ENCODE measurements at places on chromosomes 1 and 21.

DNA sequence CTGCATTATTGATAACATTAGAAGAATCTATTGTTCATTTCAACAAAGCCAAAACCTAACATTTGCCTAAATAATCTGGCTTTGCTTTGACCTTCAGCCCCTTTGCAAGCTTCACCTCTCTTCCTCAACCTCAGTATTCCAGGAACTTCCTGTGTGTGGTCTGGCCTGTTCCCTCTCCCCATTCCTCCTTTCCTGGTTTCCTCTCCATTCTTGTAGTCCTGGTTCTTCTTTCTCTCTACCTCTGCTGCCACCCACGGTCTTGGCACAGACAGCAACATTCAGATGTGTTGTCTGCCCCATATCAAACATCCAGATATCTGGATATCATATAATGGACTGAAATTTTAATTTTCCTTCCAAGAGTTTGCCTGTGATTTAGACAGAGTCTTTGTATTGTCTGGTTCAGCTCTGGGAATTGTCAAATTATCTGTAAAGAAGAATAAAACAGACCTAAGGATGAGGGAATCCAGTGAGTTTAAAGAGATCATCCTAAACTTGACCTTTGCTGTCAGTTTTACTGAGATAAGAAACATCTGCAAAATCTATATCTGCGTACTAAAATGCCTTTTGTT lies 148.1 kb upstream of the KCTD3 start:
- DNase-seq, result no peak

DNA sequence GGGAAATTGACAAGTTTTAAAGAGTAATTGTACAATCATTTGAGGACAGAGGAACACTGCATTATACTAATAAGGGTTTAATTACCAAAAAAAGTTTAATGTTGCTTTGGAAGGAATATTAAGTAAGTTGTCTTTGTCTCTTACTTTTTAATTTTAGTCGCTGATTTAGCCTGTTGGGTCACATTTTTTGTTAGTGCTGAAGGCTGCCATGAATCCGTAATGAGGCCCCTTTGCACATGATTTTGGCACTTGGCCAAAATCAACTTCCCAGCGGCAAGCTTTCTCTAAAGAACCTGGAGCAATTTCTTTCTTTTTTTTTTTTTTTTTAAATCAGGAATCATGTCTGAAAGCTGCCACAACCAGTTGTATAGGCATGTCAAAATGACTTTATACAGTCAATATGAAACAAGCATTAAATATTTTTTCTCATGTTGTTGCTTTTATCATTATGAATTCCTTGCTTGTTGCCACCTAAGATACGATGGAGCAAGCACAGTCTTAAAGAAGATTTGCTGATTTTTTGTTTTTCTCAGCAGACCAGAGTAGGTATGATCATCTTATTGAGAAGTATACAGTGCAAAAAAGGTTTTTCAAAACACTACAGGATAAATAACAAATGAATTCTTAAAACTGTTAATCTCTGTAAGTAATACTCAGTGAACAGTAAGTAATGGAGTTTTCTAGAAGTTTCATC lies 690.4 kb downstream of the USP25 start:
- peak; percentile 8 for DNase-seq

DNA sequence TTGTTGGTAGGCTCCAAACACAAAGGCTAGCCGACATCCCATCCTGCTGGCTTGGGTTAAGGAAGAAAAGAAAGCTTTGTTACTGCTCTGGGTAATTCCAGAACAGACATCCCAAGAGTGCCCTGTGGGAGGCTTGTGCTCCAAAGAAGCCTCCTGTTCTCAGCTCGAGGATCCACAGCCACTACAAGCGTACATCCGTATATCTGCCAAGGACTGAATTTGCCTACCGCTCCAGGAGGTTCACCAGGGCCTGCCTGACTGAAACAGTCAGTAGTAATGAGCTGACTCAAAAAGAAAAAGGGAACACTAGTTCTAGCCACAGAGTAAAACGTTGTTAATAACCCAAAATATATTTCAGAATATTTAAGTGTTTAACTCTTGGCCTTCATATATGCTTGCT lies 24.8 kb upstream of the MUTYH start:
- DNase-seq, result no peak

DNA sequence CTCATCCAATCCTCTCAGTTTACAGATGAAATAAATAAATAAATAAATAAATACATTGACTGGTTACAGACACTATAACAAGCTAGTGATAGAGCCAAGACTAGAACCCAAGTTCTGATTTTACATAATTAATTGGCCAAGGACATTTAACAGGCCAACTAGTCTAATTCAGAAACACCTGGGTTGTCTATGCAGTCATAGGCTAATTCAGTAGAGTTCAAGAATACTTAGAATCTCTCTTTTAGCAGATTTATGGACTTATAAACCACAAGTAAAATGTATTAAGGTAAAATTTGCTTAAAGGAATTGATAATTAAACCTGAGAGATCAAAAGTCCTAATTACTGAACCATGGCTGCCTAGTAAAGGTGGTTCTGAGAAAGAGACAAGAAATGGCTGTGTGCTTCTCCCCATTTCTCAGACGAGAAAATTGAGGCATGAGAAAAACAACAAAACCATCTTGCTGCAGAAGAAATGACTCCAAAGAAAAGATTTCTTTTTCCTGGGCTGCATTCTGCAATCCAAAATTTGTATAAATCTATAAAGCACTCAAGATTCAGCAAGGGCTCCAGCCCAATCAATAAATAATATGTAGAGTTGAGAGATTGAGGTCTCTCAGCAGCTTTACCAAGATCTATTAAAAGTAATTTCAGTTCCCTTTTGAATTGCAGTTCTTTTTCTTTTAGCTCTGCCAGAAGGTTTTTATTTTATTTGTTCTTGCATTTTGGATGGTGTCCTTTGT lies 98.3 kb downstream of the DUSP10 start:
- no peak for DNase-seq

DNA sequence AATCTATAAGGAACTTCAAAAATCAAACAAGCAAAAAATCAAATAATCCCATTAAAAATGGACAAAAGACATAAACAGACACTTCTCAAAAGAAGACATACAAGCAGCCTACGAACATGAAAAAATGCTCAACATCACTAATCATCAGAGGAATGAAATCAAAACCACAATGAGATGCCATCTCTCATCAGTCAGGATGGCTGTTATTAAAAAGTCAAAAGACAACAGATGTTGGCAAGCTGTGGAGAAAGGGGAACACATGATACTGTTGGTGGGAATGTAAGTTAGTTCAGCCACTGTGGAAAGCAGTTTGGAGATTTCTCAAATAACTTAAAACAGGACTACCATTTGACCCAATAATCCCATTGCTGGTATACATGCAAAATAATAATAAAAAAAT lies 226.4 kb downstream of the S1PR1 start:
- no peak for DNase-seq

- DNase-seq, result no peak
Observed at GRCh38 chr21:33505833-33506232, 14.3 kb upstream of the DNAJC28 start.

GRCh38 chr1:48576565-48576964 lies 104.6 kb upstream of the SPATA6 start:
- no peak for DNase-seq

- no peak for DNase-seq
Observed at GRCh38 chr1:211635597-211636205, 39.7 kb downstream of the NEK2 start.

DNA sequence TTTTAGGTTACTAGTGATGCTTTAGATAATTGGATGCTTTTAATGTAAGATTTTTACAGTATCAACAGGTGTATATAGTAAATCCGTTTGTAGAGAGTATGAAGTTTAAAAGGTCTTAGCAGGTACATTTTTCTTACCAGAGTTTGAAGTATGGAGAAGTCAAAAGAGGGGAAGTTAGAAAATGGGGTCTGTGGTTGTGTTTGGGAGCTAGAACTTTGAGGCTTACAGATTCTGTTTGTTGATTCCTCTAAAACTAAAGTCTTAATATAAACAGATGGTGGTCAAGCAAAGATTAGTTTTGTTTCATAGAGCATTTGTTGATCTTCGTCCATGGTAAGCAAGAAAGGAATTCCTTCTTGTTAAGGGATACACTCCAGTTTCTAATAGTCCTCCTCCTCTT lies 35.8 kb downstream of the CDC42 start:
- no peak for DNase-seq

- DNase-seq, result no peak
Observed at GRCh38 chr1:189499736-189500135, 977.9 kb downstream of the BRINP3 start.

- DNase-seq, result peak; percentile 9
Observed at GRCh38 chr1:221268295-221268694, 389.1 kb downstream of the HLX start.

- peak; percentile 27 for DNase-seq
Observed at GRCh38 chr1:65425697-65426096, 5.2 kb downstream of the LEPR start.

GRCh38 chr21:18147678-18148077 lies 97.0 kb upstream of the CHODL start:
- no peak for DNase-seq

GRCh38 chr1:167617153-167618147 lies 12.6 kb upstream of the RCSD1 start:
- DNase-seq, result no peak

GRCh38 chr1:167486090-167486824 lies 32.1 kb downstream of the CD247 start:
- DNase-seq, result no peak

- DNase-seq, result peak; percentile 41
Observed at GRCh38 chr1:226223786-226224244, 351 bp downstream of the MIXL1 start.

DNA sequence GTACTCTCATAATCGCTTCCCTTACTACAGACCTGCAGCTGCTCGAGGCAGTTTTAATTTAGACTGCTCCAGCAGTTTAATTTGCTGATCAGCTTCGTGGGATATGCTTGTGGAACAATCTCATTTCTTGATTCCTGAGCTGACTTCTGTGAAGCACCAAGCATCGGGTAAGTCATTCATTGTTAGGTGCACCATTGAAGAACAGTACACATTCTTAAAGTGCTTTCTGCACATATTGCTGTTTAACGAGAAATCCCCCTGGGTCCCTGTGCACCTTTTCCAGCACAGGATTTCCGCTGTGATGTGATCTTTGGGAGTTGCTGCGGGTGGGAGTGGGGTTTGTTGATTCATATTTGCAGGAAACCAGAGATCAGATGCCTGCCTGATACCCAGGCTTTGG lies 9.1 kb downstream of the GALNT2 start:
- DNase-seq, result no peak

GRCh38 chr1:223794136-223794880 lies 51.4 kb downstream of the TP53BP2 start:
- no peak for DNase-seq

GRCh38 chr1:186812570-186812969 lies 16.2 kb upstream of the PLA2G4A start:
- no peak for DNase-seq

All from HTR-8/SVneo (cell line).